ENCODE measurements at places on chromosomes 7 and 10.

GRCh38 chr10:92847202-92847864 lies 987 bp upstream of the EXOC6 start:
- no peak for DNase-seq

- no peak for DNase-seq
Observed at GRCh38 chr7:157397731-157398691, 61.2 kb downstream of the DNAJB6 start.

DNA sequence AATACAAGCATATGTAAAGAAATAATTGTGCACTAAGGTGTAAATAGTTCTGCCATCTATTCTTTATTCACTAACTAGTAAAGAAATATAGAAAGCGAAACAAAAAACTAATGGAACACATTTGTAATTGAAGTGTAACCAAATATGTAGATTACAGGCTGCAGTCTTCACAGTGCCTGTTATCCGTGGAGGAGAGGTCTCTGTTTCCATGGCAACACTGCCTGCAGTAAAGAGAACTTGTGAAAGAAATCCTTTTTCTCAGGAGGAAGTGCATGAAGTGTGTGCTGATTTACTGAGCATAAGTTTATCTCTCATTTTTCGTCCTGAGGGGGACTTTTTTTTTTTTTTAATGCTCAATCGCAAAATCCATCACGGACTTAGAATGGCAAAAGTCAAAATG lies 102.5 kb downstream of the APBB1IP start:
- DNase-seq: no peak

GRCh38 chr7:46315891-46316290 lies 394.8 kb upstream of the IGFBP3 start:
- no peak for DNase-seq

- DNase-seq: no peak
Observed at GRCh38 chr7:44977304-44977958, 1.4 kb downstream of the MYO1G start.

DNA sequence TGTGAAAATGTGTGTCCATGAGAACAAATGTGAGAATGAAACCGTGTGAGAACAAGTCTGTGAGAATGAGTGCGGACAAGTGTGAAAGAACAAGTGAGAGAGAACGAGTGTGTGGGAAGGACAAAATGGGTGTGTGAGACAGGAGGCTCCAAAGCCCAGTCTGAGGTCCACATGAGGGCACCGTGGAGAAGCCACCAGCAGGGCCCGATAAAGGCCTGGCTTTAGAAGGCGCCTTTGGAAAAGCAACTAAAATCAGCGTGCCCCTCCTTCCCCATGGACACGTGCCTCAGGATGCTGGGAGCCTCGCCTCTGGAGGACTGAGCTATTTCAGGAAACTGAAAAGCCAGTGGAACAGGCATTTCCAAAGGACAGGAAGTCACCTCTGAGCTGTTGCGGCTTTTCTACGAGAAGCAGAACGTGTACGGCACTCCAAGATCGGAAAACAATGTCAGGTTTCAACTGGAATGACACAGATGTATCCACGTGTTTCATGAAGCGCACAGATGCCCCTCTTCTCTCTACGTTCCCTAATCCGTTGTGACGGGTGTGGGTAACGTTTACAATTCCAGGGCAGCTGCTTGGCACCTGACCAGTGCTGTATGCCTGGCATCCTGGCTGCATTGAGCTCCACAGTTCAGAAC lies 46.4 kb downstream of the ESYT2 start:
- no peak for DNase-seq

GRCh38 chr7:66697449-66698438 lies 42.8 kb upstream of the RABGEF1 start:
- peak; percentile 55 for DNase-seq

- DNase-seq: no peak
Observed at GRCh38 chr10:2245580-2245979, 508.3 kb upstream of the ADARB2 start.

GRCh38 chr7:43398831-43399230 lies 184.1 kb upstream of the STK17A start:
- DNase-seq: no peak

DNA sequence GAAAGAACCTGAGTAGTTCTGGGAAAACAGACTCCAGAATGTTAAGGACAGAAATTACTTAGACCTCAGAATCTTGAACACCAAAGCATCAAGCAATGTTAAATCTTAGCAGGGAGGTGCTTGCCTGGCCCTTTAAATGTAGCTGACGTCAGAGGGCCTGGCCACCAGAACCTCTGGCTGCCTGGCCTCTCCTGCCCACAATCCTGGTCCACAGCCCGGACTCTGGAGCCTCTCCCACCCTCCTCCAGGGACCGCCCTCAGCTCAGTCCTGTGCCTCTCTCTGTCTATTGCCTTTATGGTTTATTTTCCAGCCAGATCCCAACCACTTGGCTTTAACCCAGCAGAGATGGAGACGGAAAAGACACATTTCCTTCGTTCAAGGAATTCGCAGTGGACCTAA lies 42.2 kb upstream of the EGR2 start:
- no peak for DNase-seq

- no peak for DNase-seq
Observed at GRCh38 chr7:1117321-1117928, 29.5 kb downstream of the GPER1 start.

- DNase-seq: no peak
Observed at GRCh38 chr10:53127686-53128085, 355.1 kb upstream of the MBL2 start.

All from dorsolateral prefrontal cortex (tissue), 122 donors.